ELF-1 (cell line): ENCODE measurements at places on chromosomes 7 and 10.
A peak's percentile ranks its signal among the peaks of the same experiment; 100 is the strongest.

DNA sequence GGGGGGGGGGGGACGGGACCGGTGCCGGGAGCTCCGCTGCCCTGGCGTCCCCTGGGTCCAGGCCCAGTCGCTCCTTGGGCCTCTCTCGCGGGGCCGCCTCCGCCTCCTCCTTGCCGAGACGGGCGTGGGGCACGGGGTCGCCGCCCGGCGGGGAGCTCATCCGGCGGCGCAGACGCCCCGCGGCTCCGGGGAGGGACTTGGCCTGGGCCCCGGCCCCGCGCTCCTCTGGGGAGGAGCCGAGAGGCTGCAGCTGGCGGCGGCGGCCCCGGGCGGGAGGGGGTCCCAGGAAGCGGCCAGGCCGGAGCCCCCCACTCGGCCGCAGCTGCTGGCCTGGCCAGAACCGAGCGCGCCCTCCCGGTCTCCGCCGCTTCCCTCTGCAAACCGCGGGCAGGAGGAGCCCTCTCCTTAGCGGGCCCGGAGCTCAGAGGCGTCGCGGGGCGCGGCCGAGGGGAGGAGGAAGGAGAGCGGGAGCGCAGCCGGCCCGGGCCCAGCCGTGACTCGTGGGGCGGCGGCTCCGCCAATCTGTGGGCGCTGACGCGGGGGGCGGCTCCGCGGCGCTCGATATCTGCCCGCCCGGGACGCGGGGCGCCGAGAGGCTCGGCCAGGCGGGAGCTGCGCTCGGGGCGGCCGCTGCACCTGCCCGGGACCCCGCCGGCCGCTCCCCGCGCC lies at the start of gene FAM20C:
Gene FAM20C, plus strand, starts transcription at position 591 of the 669 bp plus-strand sequence. CDS start 629 bp downstream, outside the sequence.
- no peak for DNase-seq

DNA sequence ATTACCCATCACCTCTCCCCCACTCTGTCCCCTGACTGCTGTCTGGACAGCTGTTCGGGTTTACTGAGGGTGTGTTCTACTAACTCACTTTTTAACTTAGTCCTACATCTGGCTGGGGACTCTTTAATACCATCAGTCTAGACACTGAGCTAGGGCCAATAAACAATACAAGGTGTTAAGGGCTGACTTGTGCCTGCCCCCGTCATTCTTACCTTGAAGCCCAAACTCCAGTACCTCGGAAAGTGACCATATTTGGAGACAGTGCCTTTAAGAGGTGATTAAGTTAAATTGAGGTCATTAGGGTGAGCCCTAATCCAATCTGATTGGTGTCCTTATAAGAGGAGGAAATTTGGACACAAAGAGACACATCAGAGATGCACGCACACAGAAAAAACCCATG lies 35.7 kb downstream of the STEAP1B start:
- peak; percentile 12 for DNase-seq

DNA sequence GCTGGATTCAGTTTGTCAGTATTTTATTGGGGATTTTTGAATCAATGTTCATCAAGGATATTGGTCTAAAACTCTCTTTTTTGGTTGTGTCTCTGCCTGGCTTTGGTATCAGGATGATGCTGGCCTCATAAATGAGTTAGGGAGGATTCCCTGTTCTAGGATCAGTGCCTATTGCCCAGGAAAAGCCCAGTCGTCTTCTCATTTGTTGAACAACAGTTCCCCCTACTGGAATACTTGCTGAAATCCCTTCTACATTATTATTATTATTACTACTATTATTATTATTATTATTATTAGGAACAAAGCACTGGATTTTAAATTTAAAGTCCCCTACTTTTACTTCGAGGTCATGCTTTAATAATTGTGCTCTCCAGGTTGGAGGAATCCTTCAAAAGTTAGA lies 528.9 kb downstream of the MAGI2 start:
- DNase-seq = peak; percentile 3

DNA sequence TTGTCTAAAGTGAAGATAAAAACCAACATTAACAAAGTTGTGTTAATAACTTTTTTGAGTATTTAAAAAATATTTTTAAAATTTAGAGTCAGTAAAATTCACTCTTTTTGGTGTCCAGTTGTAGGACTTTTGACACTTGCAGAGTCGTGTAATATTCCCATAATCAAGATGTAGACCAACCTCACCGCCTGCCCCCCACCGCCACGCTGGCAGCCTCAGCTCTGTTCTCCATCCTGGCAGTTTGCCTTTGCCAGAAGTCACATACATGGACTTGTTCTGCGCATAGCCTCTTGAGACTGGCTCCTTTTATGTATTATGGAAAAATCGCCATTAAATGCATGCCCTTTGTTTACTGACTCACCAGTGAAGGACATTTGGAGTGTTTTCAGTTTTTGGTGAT lies 27.3 kb upstream of the SYCE1 start:
- no peak for DNase-seq

DNA sequence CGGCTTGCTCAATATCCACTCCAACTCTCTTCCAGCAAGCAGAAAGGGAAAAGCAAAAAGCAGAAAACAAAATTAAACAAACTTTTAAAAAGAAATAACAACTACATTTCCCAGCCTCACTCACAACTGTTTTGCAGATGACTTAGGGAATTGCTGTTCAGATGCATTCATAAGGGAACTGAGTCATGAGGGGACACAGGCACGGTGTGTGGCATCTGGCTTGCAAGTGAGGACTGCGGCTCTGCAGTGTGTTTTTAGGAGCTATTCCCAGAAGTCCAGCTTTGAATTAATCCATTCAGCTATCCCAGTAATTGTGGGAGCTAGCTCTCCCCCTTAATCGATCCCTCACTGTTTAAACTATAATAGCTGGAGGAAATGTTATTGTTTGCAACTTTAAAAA lies 30.3 kb downstream of the PTN start:
- DNase-seq = no peak

GRCh38 chr7:6165521-6166320 lies 106.7 kb downstream of the CYTH3 start:
- no peak for DNase-seq

- DNase-seq = no peak
Measured at GRCh38 chr7:22640269-22640668, 86.7 kb upstream of the IL6 start.
